ENCODE measurements at places on chromosomes 11 and 22. TPM values are rescaled to one million over a fixed set of nuclear protein-coding genes. Genes with fewer than 3 reads are reported as not detected.

Gene SCN2B
- not detected for total RNA-seq

DNA sequence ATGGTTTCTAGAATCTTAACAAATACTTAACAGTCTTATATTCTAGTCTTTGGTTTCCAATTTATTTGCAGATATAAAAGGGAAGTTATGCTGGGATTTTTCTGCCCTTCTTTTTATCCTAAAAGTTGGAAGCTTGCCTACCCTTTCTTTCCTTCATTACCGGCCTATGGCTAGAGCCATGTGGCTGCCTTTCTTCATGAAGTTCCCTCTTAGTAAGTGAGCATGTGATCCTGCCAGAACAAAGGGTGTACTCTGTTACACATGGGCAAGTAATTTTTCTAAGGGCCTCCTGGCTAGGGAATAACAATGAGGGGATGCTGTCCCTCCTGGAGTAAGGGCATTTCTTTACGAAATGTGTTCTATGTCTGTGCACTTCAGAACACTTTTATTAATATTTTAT lies 252.1 kb upstream of the PITPNB start:
- DNase-seq = no peak

DNA sequence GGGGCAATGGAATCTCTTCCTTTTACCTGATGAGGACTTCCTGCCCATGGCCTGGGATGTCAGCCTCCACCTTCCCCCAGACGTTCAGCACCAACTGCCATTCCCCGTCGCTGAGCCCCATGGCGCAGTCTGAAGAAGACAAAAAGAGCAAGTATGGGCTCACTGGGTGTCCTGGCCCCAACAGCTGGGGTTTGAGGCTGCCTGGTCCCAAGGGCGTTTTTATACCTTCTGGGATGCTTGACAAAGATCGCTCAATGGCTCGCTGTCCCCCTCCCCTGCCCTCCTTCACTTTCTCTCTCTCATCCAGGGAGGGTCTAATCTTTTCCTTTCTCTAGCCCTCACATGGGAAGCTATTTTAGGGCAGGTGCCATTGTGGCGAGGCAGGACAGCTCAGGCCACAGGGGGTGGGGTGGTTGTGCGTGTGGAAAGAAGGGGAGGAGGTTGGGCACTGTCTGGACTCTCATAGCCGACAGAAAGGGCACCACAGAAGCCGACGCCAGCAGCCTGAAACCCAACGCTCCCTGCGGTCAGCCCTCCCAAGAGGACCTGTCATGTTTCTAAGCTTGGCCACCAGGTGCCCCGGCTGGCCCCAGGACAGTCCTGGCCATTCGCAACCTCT lies at the start of gene MB:
MB (minus strand) TSS at position 193 of the 619 bp plus-strand sequence; CDS start at position 121, 72 bp downstream.
- DNase-seq = no peak

Gene TTLL1
- 2.1 TPM for total RNA-seq

GRCh38 chr11:2808850-2809846 lies 76.4 kb downstream of the CDKN1C start:
- DNase-seq = no peak

Gene APOL5
- total RNA-seq = not detected

GRCh38 chr11:20616920-20617319 lies 17.5 kb downstream of the SLC6A5 start:
- no peak for DNase-seq

Gene RGL4
- 0.81 TPM for total RNA-seq

GRCh38 chr11:75471176-75471973 lies 38.4 kb upstream of the KLHL35 start:
- no peak for DNase-seq

DNA sequence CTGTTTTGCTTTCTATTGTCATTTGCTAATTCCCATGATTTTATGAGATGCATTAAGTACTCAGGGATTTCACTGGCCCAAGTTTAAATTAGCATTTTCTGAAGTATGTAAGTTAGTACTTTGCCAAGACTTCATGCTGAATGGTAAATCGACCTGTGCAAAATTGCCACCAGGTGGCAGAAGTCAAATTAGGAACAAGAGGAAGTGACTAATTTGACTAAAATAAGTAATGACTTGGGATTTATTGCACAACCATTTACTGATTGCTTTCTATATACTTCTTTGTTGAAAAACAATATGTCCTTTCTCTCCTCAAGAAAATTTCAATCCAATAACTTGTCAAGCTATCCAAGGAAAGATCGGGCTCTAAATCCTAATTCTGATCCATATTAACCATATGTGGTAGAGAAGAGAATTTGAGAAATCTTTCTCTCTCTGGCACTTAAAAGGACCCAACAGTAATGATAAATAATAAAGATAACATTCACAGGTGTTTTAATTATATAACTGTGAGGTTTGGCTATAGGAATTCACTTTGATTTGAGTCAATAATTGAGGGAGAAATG lies 253.7 kb upstream of the CHORDC1 start:
- DNase-seq = peak; percentile 18

- DNase-seq = no peak
Measured at GRCh38 chr22:38240734-38241252, 32.0 kb downstream of the TMEM184B start.

DNA sequence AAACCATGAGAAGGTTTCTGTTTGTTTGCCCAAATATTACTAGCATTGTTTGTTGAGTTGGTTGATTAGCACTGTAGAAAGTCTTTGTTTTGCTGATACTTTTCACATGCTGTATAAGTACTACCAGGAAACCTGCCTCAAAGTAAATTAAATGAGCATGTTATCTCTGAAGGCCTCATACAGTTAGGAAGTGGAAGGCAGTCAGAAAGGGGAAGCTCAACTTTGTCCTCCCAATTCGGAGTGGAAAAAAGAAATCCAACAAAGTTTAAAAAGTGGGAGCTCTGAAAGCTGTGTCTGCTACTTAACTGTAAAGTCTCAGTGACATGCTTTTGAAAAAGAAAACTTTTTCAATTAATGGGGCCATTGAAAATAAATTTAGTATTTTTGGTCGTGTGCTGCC lies 188.3 kb upstream of the BLID start:
- no peak for DNase-seq

DNA sequence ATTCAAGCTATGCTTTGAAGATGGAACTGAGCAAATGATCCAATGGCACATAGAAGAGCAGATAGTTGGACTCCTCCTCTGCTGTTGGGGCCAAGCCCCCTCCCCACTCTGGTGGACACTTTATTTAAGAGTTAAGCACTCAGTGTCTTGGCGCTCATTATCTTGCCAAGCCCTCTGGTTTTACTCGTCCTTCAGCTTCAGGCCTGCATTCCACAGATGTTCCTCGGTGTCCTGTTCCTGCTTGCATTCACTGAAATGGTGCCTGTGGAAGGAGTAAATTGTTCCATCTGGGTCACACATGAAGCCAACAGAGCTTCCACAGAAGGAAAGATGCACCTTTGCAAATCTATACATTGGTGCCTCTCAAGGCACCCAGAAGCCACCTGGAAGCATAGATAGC lies 26.1 kb downstream of the MAML2 start:
- DNase-seq = no peak

GRCh38 chr11:8360086-8360828 lies 96.6 kb upstream of the LMO1 start:
- no peak for DNase-seq

GRCh38 chr22:27713461-27713860 lies 88.1 kb downstream of the MN1 start:
- no peak for DNase-seq

- no peak for DNase-seq
Measured at GRCh38 chr11:75554258-75555022, 7.6 kb upstream of the SERPINH1 start.

GRCh38 chr11:112902361-112903011 lies 58.7 kb upstream of the NCAM1 start:
- no peak for DNase-seq

Data from B cell (primary cell).